ENCODE measurements at places on chromosomes 16 and 17.

DNA sequence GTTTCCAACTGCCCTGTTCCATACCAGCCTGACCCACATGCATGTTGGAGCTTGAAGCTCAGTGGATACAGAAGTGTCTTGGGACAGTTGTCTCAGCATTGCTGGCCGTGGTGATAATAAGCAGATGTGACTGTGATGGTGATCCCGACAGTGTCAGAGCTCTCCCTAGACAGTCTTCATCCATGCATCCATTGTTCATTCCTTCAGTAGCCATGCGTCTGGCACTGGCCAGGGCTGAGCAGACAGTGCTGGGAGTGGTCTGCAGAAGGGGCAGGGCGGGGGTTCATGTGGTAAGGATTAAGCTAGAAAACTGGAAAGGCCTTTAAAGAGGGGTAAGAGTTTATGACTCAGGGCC is 68.1 kb downstream of the GNAO1 start:
- DNase-seq: no peak

GRCh38 chr16:22664132-22664531 is 149.8 kb upstream of the HS3ST2 start:
- DNase-seq: no peak

DNA sequence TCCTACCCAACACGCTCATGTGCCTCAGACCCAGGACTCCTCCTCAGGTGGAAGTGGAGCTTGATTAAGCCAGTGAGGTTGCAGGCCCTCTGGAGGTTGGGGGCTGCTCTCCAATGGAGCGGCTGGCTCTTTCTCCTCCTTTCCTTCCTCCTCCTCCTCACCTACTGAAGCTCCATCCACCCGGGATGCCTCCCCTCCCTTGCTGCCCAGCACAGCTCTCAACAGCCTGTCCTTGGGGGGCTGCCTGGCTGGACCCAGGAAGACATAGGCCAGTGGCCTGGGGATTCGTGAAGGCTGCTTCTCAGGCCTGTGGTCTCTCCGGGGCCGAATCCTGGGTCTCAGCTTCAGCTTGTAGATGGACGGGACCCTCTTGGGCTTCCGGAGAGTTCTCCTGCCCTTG is 8.2 kb downstream of the GAS2L2 start:
- no peak for DNase-seq

- peak; percentile 48 for DNase-seq
Measured at GRCh38 chr16:71895679-71896365, 491 bp downstream of the IST1 start.

DNA sequence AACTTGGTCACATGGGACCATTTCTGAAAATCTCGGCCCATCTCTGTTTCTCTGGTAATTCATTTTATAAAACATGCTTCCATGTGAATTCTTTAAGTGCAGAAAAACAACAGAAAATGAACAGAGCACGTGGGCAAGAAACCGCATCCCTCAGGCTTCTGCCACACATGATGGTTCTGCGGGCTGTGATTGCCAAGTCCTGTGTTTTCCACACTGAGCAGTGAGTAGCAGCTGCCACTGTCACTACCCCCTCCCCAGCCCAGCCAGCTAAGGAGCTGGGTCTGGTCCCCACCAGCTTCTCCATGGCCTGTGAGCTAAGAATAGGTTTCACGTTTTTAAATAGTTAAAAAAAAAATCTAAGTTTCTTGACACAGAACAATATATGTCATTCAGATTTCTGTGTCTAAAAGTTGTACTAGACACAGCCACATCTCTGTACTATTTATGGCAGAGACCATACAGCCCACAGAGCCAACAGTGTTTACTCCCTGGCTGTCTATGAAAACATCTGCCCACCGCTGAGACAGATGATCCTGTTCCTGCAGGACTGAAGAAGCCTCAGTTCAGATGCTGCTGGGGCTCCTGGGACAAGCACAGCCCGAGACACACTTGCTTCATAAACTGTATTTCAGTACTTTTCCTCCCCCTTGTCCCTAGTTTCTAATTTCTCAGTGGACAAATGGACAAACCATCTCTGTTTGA is 41.5 kb downstream of the USP22 start:
- DNase-seq: no peak
